T-helper 1 cell treated with Interleukin-12 subunit alpha and Interleukin-12 subunit beta and Interleukin-4 antibody, amounts not matched to agents 30 ng/mL and 1 ng/mL, for 36 hours (primary cell): ENCODE measurements at places on chromosomes 12 and 14. TPM values are rescaled to one million over a fixed set of nuclear protein-coding genes. Genes with fewer than 3 reads are reported as not detected.

The OTX2 gene
- not detected in 2 replicates for total RNA-seq

The ZNF385A gene
- 0.66 and 1.2 TPM in 2 replicates for total RNA-seq

The MANSC4 gene
- total RNA-seq = not detected in 2 replicates

The ART4 gene
- not detected in 2 replicates for total RNA-seq

The DDX51 gene
- total RNA-seq = 32.6 and 33.1 TPM in 2 replicates

The RASSF9 gene
- total RNA-seq = not detected in 2 replicates

The HCAR2 gene
- 0.27 and 0.29 TPM in 2 replicates for total RNA-seq

The PRB2 gene
- total RNA-seq = not detected in 2 replicates

The CCDC196 gene
- total RNA-seq = not detected in 2 replicates

The SLC24A4 gene
- 0.05 and 0.07 TPM in 2 replicates for total RNA-seq

The DNAJC22 gene
- total RNA-seq = not detected in 2 replicates

The PIWIL1 gene
- not detected in 2 replicates for total RNA-seq

The UNC79 gene
- not detected in 2 replicates for total RNA-seq

The VRTN gene
- total RNA-seq = not detected in 2 replicates

The RNASE7 gene
- total RNA-seq = not detected in 2 replicates

The TDRD9 gene
- total RNA-seq = not detected in 2 replicates

The DTX3 gene
- total RNA-seq = 25.7 and 27.5 TPM in 2 replicates

The GLIPR1L1 gene
- total RNA-seq = not detected in 2 replicates

The CBX5 gene
- 123 and 125 TPM in 2 replicates for total RNA-seq

The IRAK3 gene
- 4.2 and 4.8 TPM in 2 replicates for total RNA-seq

The FITM1 gene
- total RNA-seq = 1.1 and 1.7 TPM in 2 replicates

The KLRC1 gene
- total RNA-seq = not detected in 2 replicates

The NELL2 gene
- total RNA-seq = 47.1 and 47.9 TPM in 2 replicates

The SLC4A8 gene
- total RNA-seq = 6.8 and 9.4 TPM in 2 replicates

The MSRB3 gene
- total RNA-seq = 0.05 and 0.15 TPM in 2 replicates

The PSMB11 gene
- total RNA-seq = not detected in 2 replicates

The DCAF11 gene
- 81.8 and 89.9 TPM in 2 replicates for total RNA-seq

The TTC9 gene
- 12.5 and 13.0 TPM in 2 replicates for total RNA-seq

The CCDC198 gene
- 0.10 TPM in 1 of 2 replicates, not detected in the other for total RNA-seq

The DBX2 gene
- not detected in 2 replicates for total RNA-seq

The TMEM132D gene
- total RNA-seq = not detected in 2 replicates

The INHBC gene
- total RNA-seq = not detected in 2 replicates

The GALNT8 gene
- 1.1 and 1.6 TPM in 2 replicates for total RNA-seq

The RAPGEF3 gene
- 0.56 and 1.1 TPM in 2 replicates for total RNA-seq

The OR11H12 gene
- total RNA-seq = not detected in 2 replicates

The PRH2 gene
- not detected in 2 replicates for total RNA-seq

The NRXN3 gene
- not detected in 2 replicates for total RNA-seq

The TMPRSS12 gene
- total RNA-seq = not detected in 2 replicates

The GPRC5A gene
- total RNA-seq = not detected in 2 replicates

The SDSL gene
- 1.3 and 2.4 TPM in 2 replicates for total RNA-seq

The OVCH1 gene
- not detected in 2 replicates for total RNA-seq

The PABPN1 gene
- total RNA-seq = 193 TPM in 2 replicates

The CMA1 gene
- total RNA-seq = not detected in 2 replicates

The CPNE6 gene
- total RNA-seq = not detected in 2 replicates

The FKBP11 gene
- total RNA-seq = 74.2 and 83.6 TPM in 2 replicates

The FAM216A gene
- 12.3 and 13.6 TPM in 2 replicates for total RNA-seq

The CD163L1 gene
- not detected in 2 replicates for total RNA-seq

The PLA2G1B gene
- not detected in 2 replicates for total RNA-seq

The HOXC5 gene
- not detected in 2 replicates for total RNA-seq
